ENCODE measurements at places on chromosomes 13 and 19.

GRCh38 chr13:71261256-71261655 lies 605.7 kb downstream of the DACH1 start:
- no peak for DNase-seq

GRCh38 chr13:51451134-51451466 lies 1.7 kb downstream of the INTS6 start:
- no peak for DNase-seq

- DNase-seq, result no peak
Observed at GRCh38 chr13:95858286-95859075, 181.5 kb downstream of the DNAJC3 start.

- DNase-seq, result no peak
Observed at GRCh38 chr13:44819772-44820171, 169.5 kb downstream of the NUFIP1 start.

DNA sequence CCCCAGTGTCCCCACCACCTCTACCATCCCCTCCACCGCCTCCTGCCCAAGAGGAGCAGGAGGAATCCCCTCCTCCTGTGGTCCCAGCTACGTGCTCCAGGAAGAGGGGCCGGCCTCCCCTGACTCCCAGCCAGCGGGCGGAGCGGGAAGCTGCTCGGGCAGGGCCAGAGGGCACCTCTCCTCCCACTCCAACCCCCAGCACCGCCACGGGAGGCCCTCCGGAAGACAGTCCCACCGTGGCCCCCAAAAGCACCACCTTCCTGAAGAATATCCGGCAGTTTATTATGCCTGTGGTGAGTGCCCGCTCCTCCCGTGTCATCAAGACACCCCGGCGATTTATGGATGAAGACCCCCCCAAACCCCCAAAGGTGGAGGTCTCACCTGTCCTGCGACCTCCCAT lies 2.8 kb downstream of the KMT2B start:
- DNase-seq, result no peak

GRCh38 chr13:99165753-99166587 lies 34.7 kb upstream of the UBAC2 start:
- DNase-seq, result no peak

DNA sequence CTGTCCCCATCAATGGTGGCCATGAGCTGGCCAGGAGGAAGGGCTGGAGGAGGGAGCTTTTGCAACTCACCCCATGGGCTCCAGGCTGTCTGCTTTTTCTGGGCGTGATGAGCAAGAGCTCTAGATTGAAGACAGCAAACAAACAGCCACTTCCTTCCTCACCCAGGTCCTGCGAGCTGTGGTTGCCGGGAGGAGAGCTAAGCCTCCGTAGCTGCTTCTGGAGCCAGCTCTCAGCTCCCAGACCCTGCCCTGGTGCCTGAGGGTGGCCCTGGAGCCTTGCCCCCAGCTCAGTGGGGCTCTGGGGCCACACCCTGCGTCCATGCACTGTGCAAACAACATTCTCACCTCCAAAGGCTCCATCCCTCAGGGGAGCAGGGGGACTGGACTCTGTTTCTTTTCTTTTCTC lies 6.2 kb downstream of the MYO1F start:
- peak; percentile 81 for DNase-seq

DNA sequence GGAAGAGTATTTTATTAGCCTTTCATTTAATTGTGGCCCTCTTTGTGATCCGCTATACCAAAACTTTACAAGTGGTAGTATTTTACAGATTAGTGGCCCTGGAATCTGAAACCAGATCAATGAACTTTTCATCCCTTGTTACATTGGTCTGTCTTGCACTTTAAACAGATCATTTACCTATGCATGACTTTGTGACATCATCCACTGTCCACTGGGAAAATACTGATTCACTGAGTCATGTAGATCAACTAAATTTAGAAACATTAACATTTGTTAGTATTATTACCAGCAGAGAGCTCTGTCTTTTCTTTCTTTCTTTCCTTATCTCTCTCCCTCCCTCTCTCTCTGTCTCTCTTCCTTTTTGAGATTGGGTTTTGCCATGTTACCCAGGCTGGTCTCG lies 17.5 kb downstream of the PCDH8 start:
- DNase-seq, result no peak

DNA sequence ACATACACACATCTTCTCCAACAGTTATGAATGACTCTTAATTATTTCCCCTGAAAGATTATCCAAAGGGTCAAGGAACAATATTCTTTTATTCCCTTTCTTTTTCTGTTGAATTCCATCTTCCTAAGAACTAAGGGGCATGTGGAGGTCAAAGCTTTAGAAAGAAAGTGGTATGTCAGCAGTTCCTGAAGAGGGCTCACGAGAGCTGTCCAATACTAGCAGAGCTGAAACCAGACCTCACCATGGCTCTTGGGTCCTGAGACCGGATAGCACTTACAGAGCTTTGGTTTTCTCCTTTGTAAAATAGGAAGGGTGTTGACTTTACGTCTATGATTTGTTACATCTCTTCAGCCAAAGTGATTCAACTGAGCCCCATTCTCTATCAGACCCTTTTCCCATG lies 109.8 kb upstream of the FREM2 start:
- no peak for DNase-seq

DNA sequence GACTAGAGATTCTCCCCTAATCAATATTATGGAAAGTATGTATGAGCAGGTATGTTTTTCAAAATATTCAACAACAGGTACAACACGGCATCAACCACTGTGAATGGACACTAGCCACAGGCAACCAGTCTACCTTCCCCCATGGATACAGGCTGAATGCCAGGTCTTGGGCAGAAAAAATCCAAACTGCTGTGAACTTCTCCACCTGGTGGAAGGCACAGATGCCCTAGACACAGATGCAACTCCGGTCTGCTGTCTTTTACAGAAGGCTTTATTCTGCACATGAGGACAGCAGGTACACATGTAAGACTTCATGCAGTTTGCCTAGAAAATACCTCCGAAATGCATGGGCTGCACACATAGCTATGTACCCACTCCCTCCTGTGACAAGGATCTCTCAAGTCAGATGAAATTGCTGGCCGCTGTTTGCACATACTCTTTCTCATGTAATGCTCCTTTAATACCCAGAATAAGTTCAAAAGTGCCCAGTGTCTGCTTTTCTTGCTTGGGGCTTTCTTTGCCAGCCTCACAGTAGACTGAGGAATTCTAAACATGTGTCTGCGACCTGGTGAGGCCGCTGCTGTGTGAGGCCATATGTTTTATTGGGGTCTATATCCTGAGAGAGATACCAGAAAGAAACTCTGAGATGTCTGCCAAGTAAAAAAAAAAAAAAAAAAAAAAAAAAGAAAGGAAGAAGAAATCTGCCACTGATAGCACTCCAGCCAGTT lies 325.9 kb downstream of the FOXO1 start:
- DNase-seq, result no peak

DNA sequence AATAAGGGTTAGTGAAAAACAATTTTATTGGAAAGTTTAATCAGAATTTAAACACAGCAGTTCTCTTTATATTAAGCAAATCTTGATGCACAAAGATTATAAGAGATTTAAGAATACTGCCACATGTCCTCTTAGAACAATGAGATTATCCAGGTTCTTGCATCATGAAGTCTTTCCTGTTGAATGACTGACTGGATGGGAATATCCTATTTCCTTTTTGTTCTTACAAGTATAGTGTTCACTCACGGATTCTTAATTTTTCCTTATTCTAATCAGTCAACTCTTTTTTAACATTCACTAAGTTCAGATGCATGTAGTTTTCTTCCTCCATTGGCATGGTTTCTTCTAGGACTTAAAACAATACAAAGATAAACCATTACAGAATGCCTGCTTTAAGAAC lies 10.1 kb downstream of the URI1 start:
- no peak for DNase-seq

- no peak for DNase-seq
Observed at GRCh38 chr19:17575871-17576757, 20.7 kb downstream of the COLGALT1 start.

- DNase-seq, result no peak
Observed at GRCh38 chr13:22169473-22169872, 498.6 kb downstream of the FGF9 start.

DNA sequence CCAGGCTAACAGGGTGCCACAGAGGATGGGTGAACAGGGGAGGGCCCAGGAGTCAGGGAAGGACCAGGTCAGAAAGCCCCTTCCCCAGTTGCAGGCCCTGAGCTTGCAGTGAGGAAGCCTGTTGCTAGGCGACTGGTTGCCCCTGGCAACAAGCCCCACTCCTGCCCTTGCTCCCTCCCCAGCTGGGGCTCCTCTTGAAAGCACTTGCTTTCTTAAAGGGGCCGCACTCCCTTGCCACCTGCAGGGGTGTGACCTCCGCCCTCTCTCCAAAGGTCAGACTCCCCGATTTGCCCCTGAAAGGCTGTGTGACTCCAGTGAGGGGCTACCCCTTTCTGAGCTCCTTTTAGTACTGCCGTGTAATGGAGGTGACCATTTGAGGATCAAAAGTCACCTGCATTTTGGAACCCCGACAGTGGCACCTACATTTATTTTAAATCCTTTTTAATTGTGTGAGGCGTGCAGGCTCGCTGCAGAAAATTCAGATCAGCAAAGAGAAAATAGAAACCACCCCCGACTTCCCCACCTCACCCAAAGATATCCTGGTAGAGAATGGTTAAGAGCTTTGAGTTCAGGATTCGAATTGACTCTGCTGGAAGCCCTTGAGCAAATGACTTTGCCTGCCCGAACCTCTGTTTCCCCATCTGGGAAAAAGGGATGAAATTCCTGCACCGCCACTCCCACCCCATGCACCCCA lies 4.8 kb downstream of the FCHO1 start:
- peak; percentile 44 for DNase-seq

DNA sequence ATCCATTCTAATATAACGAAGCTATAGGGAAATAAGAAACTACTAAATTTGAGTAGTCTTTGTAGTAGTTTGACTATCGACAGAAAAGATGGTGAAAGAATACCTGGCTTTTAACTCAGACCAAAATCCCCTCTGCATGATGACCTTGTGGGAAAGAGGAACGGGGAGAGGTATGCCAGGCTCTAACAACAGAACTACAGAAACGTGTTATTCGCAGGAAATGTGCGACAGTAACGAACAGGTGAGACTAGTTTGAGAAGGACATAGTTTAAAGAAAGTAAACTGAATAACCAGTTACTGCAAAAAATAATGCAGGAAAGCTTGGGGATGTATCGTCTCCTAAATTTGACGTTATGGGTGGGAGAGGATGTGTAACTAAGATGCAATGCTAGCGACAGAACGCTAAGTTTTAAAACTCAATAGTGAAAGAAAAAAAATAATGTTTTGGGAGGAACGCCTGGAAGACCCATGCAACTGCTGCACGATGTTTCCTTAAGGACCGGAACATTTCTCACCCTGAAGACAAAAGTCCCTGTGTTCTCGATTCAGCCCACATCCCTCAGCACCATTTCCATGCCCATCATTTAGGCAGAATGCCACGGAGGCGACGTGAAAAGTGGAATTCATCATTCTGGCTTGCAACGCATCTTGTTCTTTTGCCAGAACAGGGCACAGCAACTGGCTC lies 1.6 kb upstream of the RAP2A start:
- DNase-seq, result no peak

DNA sequence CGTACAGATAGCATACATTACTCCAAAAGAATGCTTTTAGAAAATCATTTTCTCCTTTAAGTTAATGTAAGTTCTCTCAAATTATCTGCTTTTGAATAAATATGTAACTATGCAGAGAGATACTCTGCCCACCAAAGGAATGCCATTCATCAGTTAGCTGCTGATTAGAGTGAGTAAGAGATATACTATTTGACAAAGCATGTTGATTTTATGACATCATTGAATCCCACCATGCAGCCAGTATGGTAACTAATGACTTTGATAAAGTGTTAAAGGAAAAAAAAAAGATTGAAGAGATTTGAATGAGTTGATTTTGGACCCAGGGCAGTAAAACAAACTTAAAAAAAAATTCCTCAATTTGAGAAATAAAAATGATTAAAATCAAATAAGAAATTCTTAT lies 521.5 kb downstream of the SLITRK6 start:
- no peak for DNase-seq

DNA sequence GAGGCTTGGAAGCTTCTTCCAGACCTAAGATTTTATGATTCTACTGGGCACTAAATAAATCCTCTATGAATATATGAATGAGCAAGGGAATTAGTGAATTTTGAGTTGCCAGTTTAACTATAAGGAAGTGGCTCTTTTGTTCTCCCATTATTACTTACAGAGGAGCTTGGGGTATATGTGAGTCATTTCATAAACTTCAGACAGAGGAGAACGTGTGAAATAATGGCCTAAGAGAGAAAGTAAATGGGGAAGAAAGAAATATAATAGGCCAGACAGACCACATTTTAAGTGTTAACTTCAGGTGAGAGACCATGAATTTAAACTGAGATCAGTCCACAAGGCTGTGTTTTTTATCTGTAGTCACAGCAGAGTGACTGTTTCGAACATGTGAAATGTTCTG lies 570.9 kb downstream of the GPC6 start:
- DNase-seq, result no peak

DNA sequence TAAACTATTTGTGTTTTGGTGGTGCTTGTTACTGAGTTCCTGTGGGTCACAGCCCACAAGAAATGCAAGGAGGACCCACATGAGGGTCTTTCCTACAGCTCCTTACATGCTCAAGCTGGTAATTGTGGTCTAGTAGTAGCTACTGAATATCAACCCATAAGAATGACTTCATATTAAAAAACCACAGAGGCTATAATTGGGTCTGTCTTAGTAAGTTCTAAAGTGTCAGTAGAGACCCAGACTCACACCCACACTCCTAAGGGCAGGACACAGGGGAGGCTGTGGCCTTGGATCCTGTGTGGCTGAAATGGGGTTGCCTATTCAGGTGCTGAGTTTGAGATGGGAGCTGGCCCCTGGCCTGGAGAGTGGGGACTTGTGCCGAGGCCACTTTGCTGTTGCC lies 19.6 kb downstream of the TFDP1 start:
- DNase-seq, result no peak

GRCh38 chr13:113730258-113730691 lies 28.8 kb upstream of the TMEM255B start:
- DNase-seq, result no peak

DNA sequence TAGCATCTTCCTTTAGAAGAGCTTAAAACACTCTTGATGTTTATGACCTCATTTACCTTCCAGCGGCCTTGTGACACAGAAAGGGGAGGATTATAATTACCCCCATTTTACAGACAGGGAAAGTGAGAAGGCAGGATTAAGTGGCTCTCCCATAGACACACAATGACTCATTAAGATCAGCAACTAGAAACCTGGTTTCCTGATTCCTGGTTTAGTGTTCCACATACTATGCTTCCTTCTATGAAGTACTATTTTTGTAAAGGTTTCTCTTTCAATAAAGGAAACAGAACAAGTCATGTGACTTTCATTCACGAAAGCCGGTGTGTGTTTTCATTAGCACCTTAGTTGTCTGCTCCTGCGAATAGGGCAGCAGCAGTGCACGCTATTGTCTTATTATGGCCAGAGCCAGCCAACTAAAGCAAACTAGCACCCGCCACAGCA lies 8.3 kb downstream of the IRS2 start:
- DNase-seq, result peak; percentile 15

DNA sequence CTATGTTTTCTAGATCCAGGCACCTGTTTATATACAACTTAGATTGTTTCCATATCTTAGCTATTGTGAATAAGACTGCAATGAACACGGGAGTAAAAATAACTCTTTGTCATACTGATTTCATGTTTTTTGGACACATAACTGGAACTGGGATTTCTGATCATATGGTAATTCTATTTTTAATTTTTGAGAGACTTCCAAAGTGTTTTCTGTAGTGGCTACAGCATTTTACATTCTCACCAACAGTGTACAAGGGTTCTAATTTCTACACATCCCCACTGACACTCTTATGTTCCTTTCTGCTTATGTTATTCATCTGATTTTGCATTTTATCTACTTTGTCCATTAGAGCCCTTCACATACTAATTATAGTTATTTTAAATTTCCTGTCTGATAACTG lies 1152.9 kb downstream of the SLITRK1 start:
- no peak for DNase-seq

Data from CD4-positive, alpha-beta T cell treated with Interleukin-4 for 4 hours (primary cell).